Dermis lymphatic vessel endothelial cell (primary cell): ENCODE measurements at places on chromosomes 11 and 22. TPM values are rescaled to one million over a fixed set of nuclear protein-coding genes. Genes with fewer than 3 reads are reported as not detected.

The KRTAP5-8 gene
- not detected in 2 replicates for total RNA-seq

The XNDC1N gene
- 6.1 and 8.0 TPM in 2 replicates for total RNA-seq

The TEAD1 gene
- total RNA-seq, result 26.9 and 29.1 TPM in 2 replicates

The VPREB3 gene
- 0.22 TPM in 1 of 2 replicates, not detected in the other for total RNA-seq

The SIRT3 gene
- 9.2 TPM in 2 replicates for total RNA-seq
